ENCODE measurements at places on chromosomes 6 and 20. TPM values are rescaled to one million over a fixed set of nuclear protein-coding genes. Genes with fewer than 3 reads are reported as not detected.
A peak's percentile ranks its signal among the peaks of the same experiment; 100 is the strongest.

Gene OR2H1
- not detected for total RNA-seq

- H3K4me1 ChIP-seq, result peaks cover 47% of the 10 kb centered on the region
- H3K27ac ChIP-seq, result no peak overlapping the region
- H3K36me3 ChIP-seq, result no peaks in the 10 kb centered on the region
- peak; percentile 92 for DNase-seq
- peak overlapping the region; percentile 31 for H3K4me3 ChIP-seq
- H3K27me3 ChIP-seq, result peaks cover 98% of the 10 kb centered on the region
Measured at GRCh38 chr20:63009045-63009961, 2.5 kb upstream of the BHLHE23 start.

Gene AVP
- total RNA-seq, result not detected

DNA sequence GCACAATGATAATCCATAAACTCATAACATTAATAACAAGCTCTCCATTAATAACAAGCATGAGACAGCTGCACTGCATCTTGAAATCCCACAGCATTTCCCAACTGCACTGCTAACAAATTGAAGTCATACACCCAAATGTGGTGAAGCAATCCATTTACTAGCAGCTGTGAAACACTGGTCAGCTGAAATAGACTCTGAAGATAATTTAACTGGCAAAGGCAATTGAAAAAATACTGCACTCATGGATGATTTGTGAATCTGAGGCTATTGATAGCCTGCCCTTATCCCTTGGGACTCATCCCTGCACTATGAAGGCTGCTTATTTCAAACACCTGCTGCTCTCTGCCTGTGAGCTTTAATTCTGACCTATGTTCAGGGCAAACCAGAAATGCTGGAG is 49.1 kb upstream of the PLCB1 start:
- H3K27me3 ChIP-seq, result no peaks in the 10 kb centered on the region
- DNase-seq, result peak; percentile 69
- peaks cover 4% of the 10 kb centered on the region for H3K4me1 ChIP-seq
- no peaks in the 10 kb centered on the region for H3K36me3 ChIP-seq

DNA sequence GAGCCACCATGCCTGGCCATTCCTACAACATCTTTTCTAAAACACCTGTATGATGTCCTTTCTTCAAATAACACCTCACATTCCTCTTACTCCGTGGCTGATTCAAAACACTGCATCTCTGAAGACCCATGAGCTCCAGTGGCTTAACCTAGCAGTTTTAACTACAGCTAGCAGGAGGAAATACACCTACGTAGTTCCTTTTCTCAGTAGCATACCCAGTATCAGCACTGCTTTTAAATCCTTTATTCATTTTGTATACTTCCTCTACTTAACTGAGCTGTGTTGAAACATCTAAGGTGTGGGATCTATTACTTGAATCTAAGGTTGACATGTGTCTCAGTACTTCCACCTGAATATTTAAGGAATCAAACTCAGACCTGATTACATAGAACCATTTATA is 113.6 kb upstream of the CCDC28A start:
- DNase-seq, result no peak
- no peak overlapping the region for H3K27ac ChIP-seq
- H3K36me3 ChIP-seq, result no peaks in the 10 kb centered on the region
- H3K27me3 ChIP-seq, result no peaks in the 10 kb centered on the region
- no peak overlapping the region for H3K4me3 ChIP-seq
- no peaks in the 10 kb centered on the region for H3K4me1 ChIP-seq

Gene CALHM6
- not detected for total RNA-seq

Gene C6orf15
- total RNA-seq, result not detected

DNA sequence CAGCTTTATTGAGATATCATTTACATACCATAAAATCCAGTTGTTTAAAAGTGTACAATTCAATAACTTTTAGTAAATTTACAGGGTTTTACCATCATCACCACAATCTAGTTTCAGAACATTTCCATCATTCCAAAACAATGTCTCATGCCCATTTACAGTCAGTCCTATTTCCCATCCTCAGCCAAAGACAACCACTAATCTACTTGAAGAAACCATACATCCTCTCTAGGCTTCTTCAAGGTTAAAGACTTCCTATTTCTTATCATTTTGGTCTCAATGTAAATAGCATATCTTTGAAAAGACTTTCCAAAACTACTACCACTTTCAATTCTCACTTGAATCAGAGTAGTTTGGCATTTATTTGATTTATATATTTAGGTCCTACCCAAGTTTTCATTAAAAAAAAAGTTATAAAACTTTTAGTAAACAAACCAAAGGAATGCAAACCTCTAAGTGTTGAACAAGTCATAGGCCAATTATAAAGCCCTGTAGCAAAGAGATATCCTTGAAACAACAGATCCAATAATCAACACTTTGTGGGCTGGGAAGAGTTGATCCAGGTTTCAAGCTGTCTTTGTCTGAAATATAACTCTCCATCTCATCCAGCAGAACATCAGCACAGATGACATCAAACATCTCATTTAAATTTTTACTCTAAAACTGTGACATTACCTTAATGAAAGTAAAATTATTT is 211.3 kb upstream of the RUNX2 start:
- H3K4me1 ChIP-seq, result no peaks in the 10 kb centered on the region
- no peaks in the 10 kb centered on the region for H3K27me3 ChIP-seq
- H3K4me3 ChIP-seq, result no peak overlapping the region
- H3K36me3 ChIP-seq, result no peaks in the 10 kb centered on the region

GRCh38 chr6:170045981-170046667 is 244.8 kb downstream of the DLL1 start:
- no peaks in the 10 kb centered on the region for H3K36me3 ChIP-seq
- no peak overlapping the region for H3K4me3 ChIP-seq
- DNase-seq, result peak; percentile 69
- no peaks in the 10 kb centered on the region for H3K27me3 ChIP-seq
- H3K27ac ChIP-seq, result peak overlapping the region; percentile 56

Gene PLN
- 2.3 TPM for total RNA-seq

- no peaks in the 10 kb centered on the region for H3K4me1 ChIP-seq
- H3K27me3 ChIP-seq, result peaks cover 13% of the 10 kb centered on the region
- H3K36me3 ChIP-seq, result no peaks in the 10 kb centered on the region
- H3K4me3 ChIP-seq, result no peak overlapping the region
Measured at GRCh38 chr6:13979284-13980171, 54.8 kb downstream of the RNF182 start.

- peaks cover 13% of the 10 kb centered on the region for H3K4me1 ChIP-seq
- peak; percentile 65 for DNase-seq
- no peaks in the 10 kb centered on the region for H3K27me3 ChIP-seq
- H3K4me3 ChIP-seq, result peak overlapping the region; percentile 35
Measured at GRCh38 chr6:128491100-128491581, 29.3 kb downstream of the PTPRK start.

Gene APOBEC2
- 12.6 TPM for total RNA-seq

DNA sequence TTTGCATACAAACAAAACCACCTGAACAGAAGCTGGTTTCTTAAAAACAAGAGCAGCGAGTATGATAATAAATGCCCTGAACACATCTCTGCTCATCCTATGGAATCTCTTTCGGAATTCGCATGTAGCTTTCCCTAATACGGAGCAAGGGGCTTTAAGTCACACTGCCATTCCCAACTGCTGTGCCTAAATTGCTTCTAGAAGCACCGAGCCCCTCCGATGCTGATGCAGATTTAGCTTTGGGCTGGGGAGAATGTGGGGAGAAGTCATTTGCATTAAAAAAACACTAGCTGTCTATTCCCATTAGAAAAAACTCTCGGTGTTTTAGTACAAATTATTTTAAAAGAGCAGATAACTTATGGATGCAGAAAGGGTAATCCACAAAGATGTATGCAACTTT is 76.9 kb downstream of the CD83 start:
- H3K27me3 ChIP-seq, result peaks cover 11% of the 10 kb centered on the region
- peaks cover 16% of the 10 kb centered on the region for H3K4me1 ChIP-seq
- H3K36me3 ChIP-seq, result no peaks in the 10 kb centered on the region
- H3K4me3 ChIP-seq, result no peak overlapping the region

GRCh38 chr6:153831350-153832078 is 207.5 kb upstream of the OPRM1 start:
- DNase-seq, result no peak
- H3K36me3 ChIP-seq, result no peaks in the 10 kb centered on the region
- no peaks in the 10 kb centered on the region for H3K4me1 ChIP-seq
- H3K27ac ChIP-seq, result no peak overlapping the region
- H3K4me3 ChIP-seq, result no peak overlapping the region

- no peaks in the 10 kb centered on the region for H3K27me3 ChIP-seq
- no peak overlapping the region for H3K4me3 ChIP-seq
Measured at GRCh38 chr6:109762166-109762565, 71.1 kb downstream of the FIG4 start.

- peaks cover 43% of the 10 kb centered on the region for H3K4me1 ChIP-seq
Measured at GRCh38 chr20:63740070-63740626, 572 bp downstream of the SLC2A4RG start.

DNA sequence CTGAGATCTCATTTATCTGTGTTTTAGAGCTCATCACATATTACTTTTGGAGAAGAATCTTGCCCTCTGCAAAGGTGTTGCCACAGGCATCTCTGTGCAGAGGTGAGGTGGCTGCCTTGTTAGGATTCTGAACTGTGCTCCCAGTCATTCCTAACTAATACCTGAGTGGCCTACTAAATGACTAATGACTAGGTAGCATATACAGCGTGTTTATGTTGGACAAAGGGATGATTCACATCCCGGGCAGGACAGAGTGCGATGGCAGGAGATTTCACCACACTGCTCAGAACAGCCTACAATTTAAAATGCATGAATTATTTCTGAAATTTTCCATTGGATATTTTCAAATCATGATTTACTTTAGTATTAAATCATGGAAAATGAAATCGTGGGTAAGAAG is 23.1 kb upstream of the CGA start:
- no peaks in the 10 kb centered on the region for H3K27me3 ChIP-seq
- H3K4me1 ChIP-seq, result no peaks in the 10 kb centered on the region
- H3K27ac ChIP-seq, result no peak overlapping the region

DNA sequence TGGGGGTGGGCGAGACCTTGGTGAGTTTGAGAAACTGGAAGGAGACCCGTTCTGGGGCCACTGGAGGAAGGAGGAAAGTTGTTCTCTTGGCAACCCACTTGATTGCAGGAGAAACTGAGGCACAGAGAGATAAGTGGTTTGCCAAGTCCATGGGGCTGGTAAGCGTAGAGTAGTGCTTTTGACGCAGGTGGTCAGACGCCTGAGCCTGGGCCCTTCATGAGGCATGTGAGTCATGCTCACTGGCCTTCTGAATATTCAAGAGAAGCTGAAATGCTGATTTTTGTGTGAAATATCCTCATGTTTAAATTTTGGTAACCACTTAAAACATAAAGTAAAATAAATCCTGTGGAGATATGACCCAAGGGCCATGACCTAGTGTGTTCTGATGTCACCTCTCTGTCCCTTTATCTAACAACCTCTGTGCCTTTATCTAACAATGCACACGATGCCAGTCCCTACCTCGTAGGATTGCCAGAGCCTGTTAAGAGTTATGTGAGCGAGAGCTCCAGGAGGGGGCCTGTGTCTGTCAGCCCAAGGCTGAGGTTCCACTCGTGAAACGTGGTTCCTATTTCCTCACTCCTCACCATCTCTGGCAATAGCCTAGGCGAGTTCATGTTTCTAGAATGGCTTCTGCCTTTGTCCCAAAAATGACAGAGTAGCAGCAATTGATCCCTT is 32.8 kb upstream of the PMEPA1 start:
- DNase-seq, result no peak
- H3K4me3 ChIP-seq, result no peak overlapping the region
- peaks cover 9% of the 10 kb centered on the region for H3K4me1 ChIP-seq

GRCh38 chr6:16758163-16758975 is 2.9 kb downstream of the ATXN1 start:
- H3K36me3 ChIP-seq, result no peaks in the 10 kb centered on the region
- H3K27ac ChIP-seq, result peak overlapping the region; percentile 100
- DNase-seq, result no peak
- no peaks in the 10 kb centered on the region for H3K27me3 ChIP-seq
- peak overlapping the region; percentile 83 for H3K4me3 ChIP-seq
- H3K4me1 ChIP-seq, result peaks cover 27% of the 10 kb centered on the region

Gene RAET1L
- total RNA-seq, result not detected

Gene BPIFA1
- not detected for total RNA-seq

- H3K27me3 ChIP-seq, result no peaks in the 10 kb centered on the region
- H3K36me3 ChIP-seq, result no peaks in the 10 kb centered on the region
- H3K4me3 ChIP-seq, result no peak overlapping the region
- no peaks in the 10 kb centered on the region for H3K4me1 ChIP-seq
Measured at GRCh38 chr6:62740596-62740995, 454.6 kb upstream of the KHDRBS2 start.

DNA sequence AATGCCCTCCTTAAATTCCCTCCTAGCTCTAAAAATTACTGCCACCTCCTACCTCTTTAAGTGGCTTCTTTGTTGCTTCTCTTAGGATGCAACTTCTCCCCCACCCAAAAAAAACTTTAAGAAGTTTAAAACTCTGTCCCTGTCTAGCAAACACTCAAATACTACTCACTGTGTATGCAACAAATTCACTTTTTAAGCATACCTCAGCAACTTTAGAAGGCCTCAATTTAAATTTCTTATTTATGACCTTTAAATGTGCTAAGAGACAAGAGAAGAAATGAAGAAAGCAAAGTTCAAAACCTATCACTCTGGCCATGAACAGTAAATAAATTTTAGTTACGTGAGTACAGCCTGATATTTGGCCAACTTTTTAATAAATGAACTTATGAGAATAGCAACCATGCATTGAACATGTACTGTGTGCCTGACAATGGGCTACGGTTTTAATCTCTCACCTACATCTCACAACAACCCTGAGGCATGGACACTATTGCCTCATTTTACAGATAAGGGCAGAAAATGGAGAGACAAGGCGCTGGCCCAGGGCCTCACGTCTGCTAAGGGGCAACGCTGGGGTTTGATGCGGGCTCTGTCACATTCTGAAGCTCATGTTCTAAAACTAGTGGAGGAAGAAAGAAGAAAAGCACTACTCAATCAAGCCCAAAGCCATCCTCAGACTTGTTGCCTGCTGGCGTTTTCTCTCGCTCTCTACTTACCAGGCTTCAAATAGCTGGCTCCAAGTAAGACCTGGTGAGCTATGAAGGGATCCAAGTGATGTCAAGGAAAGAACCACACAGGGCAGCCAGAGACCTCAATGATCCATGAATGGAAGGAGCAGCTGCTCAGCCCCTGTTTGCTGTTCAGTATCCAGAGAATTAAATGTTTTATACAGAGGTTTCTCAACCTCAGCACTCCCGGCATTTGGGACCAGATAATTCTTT is 99.8 kb downstream of the TBC1D7 start:
- peaks cover 28% of the 10 kb centered on the region for H3K36me3 ChIP-seq
- H3K27me3 ChIP-seq, result no peaks in the 10 kb centered on the region
- DNase-seq, result no peak
- no peak overlapping the region for H3K27ac ChIP-seq
- no peak overlapping the region for H3K4me3 ChIP-seq

DNA sequence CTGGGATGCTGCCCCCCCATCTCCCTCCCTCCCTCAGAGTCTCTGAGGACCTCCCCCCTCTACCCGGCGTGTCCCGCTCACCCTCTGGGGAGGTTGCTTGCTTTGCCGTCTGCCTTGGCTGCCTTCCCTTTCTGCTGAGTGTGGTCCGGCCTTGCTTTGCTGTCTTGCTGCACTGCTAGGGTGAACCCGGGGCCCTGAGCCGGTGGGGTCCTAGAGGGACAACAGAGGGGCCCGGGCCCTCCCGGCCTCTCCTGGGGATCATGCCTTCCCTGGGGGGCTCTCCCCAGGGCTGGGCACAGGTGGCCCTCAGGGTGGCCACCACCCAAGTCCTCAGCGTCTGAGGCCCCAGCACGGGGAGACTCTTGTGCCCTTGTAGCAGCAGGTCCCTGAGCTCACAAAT is 19.3 kb downstream of the SLCO4A1 start:
- no peak for DNase-seq
- H3K4me3 ChIP-seq, result no peak overlapping the region

Data from stomach (tissue), 19 donors.